ENCODE measurements at places on chromosomes 3 and 15.

DNA sequence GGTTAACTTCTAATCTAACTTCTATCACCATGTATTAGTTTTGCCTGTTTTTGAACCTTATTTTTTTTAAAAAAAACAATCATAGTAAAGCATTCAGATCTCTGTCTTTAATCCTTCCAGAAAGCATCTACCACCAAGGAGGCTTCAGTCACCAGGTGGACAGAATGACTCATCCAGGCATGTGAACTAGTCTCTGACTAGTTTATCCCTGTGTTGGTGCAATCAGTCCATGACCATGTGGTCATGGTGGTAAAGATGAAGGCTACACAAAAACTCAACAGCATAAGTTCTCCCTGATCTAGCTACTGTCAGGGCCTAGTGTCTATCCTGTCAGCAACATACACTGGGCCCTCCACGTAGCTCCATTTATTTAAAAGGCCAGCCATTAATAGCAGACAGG lies 750.6 kb downstream of the AGBL1 start:
- no peak for DNase-seq

GRCh38 chr3:125151442-125151817 lies 61.1 kb downstream of the SLC12A8 start:
- DNase-seq, result no peak

- no peak for DNase-seq
Measured at GRCh38 chr15:87608238-87609028, 648.1 kb downstream of the NTRK3 start.

- no peak for DNase-seq
Measured at GRCh38 chr3:69144631-69145245, 22.3 kb upstream of the LMOD3 start.

GRCh38 chr3:65246561-65246960 lies 558.8 kb upstream of the ADAMTS9 start:
- DNase-seq, result no peak

GRCh38 chr15:89575656-89576416 lies 567 bp downstream of the TICRR start:
- DNase-seq, result no peak

GRCh38 chr3:141125351-141125750 lies 74.2 kb downstream of the SPSB4 start:
- no peak for DNase-seq

DNA sequence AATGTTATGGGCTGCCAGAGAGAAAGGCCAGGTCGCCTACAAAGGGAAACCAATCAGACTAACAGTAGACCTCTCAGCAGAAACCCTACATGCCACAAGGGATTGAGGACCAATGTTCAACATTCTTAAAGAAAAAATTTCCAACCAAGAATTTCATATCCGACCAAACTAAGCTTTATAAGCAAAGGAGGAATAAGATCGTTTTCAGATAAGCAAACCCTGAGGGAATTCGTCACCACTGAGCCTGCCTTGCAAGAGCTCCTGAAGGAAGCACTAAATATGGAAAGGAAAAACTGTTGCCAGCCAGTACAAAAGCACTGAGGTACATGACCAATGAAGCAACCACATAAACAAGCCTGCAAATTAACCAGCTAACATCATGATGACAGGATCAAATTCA lies 33.1 kb downstream of the PYGO1 start:
- DNase-seq, result no peak

DNA sequence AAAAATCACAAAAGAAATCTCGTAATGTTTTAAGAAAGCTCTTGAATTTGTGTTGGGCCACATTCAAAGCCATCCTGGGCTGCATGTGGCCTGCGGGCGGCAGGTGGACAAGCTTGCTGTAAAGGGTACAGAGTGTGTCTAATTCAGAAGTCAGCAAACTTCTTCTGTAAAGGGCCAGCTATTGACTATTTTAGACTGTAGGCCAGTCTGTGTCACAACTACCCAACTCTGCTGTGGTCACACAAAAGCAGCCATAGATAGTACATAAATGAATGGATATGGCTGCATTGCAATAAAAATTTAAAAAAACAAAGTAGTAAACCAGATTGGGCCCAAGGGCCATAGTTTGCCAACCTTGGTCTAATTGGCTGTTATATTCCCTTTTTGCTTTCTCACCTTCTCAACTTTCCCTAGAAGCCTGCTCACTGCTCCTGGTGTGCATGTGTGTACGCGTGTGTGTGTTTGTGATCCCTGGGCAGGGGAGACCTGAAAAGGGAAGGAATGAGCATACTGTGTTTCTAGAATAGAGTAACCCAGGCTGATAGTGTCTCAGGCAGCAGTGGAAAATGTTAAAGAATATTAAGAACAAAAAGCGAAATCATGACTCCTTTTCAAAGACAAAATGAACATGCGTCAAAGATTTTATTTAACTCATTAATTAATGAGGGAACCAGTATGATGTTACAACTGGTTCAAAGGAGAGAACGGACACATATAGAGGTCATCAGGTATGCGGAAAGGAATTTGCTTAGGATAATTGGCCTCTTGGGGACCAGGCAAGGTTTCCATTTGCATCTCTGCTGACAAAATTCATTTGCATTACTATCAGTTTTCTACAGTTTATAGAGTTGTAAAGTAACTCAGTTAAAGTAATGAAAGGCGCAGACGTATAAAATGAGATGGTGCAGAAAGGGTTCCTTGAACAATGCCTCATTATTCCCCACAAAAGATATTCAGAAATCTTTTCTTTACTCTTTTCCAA lies 248.0 kb downstream of the THSD4 start:
- DNase-seq, result no peak

DNA sequence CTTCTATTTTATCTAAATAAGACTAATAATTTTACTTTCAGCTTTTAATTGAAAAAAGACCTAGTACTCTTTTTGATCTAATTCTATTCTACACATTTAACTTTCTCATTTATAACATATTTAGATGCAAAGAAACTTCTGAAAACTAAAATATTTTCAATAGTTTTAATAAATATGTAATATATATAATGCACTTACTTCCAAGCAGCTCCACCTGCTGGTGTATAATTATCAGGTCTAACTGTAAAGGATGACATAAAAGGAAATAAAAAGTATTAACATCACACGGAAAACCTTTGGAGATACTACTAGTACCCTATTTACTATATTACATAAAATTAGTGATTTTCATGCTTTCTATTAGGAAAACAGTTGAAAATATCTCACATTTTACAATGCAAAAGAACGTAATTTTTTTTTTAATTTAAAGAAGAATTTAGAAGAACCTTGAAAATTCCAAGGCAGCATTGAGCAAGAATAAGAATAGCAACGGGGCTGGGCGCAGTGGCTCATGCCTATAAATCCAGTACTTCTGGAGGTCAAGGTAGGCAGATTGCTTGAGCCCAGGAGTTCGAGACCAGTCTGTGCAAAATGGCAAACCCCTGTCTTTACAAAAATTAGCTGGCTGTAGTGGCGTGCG lies 10.2 kb downstream of the PLSCR5 start:
- peak; percentile 16 for DNase-seq

GRCh38 chr3:9600597-9600996 lies 47.0 kb upstream of the LHFPL4 start:
- no peak for DNase-seq

GRCh38 chr3:116947148-116947547 lies 237.6 kb downstream of the TUSC7 start:
- DNase-seq, result no peak

- no peak for DNase-seq
Measured at GRCh38 chr3:100761951-100762350, 52.7 kb downstream of the TFG start.

DNA sequence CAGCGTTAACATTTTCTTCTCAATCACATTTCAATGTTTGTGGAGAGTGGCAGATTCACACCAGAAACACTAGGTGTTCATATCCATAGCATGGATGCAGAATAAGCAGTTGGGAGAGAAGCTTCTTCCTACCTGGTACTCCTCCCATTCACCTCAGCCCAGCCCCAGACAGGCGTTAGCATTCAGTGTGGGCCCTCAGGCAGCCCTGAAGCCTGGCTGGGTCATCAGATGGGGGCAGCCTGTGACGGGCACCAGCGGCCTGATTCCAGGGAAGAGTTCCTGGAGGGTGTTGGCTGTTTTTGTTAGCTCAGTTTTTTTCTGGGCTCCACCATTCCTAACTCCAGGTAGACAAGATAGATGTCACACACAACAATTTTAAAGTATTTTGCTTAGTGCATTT lies 31.1 kb downstream of the APH1B start:
- no peak for DNase-seq

- no peak for DNase-seq
Measured at GRCh38 chr3:186067360-186068242, 41.3 kb downstream of the ETV5 start.

DNA sequence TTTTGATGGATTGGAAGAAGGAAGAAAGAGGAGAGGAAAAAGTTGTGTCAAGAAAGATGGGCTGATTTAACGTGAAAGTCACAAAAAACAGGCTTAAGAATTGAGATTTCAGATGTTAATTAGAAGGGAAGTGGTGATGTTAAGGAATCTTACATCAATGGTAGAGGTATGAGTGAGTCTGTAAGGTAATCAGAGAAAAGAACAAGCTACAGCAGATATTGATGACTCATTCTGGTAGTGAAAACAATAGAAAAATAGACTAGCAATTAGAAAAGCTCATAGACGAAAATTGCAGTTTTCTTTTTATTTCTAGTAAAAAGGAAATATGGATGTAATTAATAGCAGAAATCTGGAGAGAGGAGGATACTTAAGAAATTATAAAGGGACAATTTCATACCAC lies 559.6 kb downstream of the MCTP2 start:
- no peak for DNase-seq

DNA sequence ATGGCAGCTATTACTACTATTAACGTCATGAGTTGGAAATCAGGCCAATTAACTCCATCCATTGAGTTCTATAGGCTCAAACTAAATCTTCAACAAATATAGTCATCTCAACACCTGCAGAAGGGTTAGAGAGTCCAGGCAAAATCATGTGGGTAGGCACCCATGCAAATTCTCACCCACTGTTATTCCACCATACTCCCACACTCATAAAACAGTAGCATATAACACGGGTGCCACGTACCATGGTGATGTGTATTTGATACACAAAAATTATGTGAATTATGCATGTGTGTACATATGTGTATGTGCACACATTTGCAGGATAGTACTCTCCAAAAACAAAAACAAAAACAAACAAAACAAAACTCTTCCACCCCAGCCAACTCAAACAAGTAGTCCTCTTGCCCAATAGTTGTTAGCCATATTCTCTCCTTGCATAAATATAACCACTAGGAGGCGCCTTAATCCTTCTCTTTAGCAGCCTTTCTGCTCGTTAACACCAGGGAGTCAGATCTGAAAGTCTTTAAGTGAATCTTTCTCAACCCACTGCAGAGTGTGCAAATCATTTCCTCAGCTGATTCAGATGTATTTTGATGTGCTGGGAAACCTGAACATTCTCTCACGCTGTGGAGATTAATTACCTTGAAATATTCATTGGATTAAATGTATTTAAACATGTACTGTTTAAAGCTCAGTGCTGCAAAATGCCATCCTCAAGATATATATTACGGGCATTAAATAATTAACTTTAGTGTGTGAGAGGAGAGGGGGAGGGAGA lies 38.0 kb upstream of the COPB2 start:
- DNase-seq, result peak; percentile 81

- DNase-seq, result peak; percentile 31
Measured at GRCh38 chr3:132628157-132628556, 31.1 kb downstream of the ACKR4 start.

DNA sequence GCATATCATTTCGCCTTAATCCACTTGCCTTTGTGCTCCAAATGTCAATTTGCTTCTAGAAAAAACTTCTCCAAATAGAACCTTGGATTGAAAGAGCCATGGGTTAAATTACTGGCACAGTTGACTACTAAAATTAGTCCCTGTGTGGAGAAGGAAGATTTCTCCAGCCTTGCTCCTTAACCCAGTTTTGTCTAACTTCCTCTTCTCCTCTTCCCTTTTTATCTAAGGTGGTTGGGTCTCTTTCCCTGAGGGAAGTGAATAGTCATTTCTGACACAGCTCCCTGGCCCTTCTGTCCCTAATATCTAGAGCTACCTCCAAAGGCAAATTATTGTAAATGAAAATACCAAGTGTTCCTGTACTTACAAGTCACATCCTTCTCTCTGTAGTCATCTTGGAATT lies 527.9 kb upstream of the TBL1XR1 start:
- DNase-seq, result no peak

GRCh38 chr15:63923993-63924950 lies 90.5 kb upstream of the HERC1 start:
- DNase-seq, result peak; percentile 13

GRCh38 chr3:114338651-114339357 lies 45.0 kb downstream of the TIGIT start:
- DNase-seq, result no peak

DNA sequence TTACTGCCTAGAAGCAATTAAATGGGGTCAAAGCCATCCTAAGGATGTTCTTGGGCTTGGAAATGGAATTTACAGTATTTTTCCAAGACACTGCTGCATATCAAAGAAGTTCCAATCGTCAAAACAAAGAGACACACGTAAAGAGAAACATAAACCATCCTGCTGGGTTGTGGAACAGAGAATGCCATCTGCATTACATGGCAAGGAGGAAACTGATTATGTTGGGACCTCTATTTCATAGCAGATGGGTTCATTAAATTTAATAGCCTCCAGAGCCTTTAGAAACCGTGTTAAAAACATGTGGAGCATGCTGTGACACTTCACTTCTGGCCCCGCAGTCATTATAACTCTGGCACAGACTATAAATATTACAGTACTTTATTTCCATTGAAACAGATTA lies 154.6 kb downstream of the LRTM1 start:
- peak; percentile 44 for DNase-seq

- DNase-seq, result no peak
Measured at GRCh38 chr3:77059354-77059753, 19.5 kb downstream of the ROBO2 start.

GRCh38 chr3:38616111-38616510 lies 33.4 kb downstream of the SCN5A start:
- DNase-seq, result no peak

DNA sequence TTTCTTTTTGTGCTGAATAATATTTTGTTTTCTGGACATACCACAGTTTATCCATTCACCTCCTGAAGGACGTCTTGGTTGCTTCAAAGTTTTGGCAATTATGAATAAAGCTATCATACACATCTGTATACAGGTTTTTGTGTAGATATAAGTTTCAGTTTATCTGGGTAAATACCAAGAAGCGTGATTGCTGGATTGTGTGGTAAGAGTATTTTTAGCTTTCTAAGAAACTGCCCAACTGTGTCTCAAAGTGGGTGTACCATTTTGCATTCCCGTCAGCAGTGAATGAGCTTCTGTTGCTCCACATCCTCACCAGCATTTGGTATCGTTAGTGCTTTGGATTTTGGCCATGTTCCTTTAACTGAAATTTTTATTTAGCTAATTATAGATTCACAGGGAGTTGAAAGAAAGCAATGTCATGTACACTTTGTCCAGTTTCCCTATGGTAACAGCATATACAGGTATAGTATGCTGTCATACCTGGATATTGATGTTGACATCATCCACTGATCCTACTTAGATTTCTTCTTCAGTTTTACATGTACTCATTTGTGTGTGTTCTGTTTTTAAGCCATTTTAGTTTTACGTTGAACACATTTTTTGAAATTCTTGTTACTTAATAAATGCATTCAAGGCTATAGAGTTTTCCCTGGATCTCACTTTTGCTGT lies 11.9 kb downstream of the ARID3B start:
- no peak for DNase-seq

- DNase-seq, result no peak
Measured at GRCh38 chr15:77650265-77650664, 17.6 kb upstream of the LINGO1 start.

- DNase-seq, result no peak
Measured at GRCh38 chr3:4512895-4513616, 19.9 kb downstream of the ITPR1 start.

GRCh38 chr3:4292301-4292700 lies 10.9 kb upstream of the SETMAR start:
- DNase-seq, result no peak

GRCh38 chr3:45180899-45181298 lies 34.7 kb upstream of the CDCP1 start:
- no peak for DNase-seq
